ENCODE measurements at places on chromosomes 2 and 18. TPM values are rescaled to one million over a fixed set of nuclear protein-coding genes. Genes with fewer than 3 reads are reported as not detected.

DNA sequence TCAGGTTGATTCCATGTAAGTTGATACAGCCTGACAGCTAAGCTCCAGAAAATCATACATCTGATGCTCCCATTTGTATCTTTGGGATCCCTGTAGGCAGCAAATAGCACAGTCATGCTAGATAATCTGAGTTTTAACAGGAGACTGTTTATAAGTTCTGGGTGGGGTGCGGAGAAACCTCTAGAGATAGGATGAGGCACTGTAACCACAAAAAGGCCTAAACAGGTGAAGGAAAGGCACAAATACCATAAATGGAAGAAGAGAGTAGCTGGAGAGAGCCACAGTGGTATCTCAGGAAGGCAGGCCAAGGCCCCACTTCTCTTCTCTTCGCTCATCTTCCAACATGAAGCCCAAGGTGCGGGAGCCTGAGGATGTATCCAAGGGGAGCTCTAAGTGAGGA lies 18.1 kb upstream of the B4GALT6 start:
- DNase-seq = no peak

DNA sequence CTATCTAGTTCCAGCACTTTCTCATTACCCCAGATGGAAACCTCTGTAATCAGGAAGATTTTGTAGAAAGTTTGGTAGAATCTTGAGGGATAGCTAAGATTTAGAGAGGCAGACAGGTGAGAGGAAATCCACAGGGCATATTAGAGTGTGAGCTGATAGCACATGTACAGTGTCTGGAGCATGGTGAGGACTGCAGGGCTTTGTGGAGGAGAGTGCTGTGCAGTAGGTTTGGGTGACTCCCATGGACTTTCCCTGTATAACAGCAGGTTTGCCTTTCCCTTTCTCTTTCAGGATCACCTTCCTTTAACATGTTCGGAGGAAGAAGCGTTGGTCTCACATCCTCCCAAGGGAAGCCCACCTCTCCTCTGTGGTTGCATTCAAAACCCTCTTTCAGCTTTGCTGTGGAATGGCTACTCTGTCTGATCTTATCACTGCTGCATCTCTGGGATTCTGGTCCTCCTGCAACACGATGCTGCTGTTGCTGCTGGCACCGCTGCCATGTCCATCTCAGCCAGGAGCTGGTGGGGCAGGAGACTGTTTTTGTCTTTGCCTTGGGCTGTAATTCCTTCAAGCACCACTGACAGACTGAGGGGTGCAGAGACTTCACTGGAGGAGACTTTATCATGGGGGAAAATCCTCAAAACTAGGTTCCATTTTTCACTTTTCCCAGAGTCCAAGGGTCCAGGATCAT lies 7.8 kb upstream of the KIF5C start:
- no peak for DNase-seq

GRCh38 chr2:60707750-60708371 lies 48.2 kb upstream of the PAPOLG start:
- no peak for DNase-seq

- no peak for DNase-seq
These were observed 42.9 kb upstream of the EPG5 start for GRCh38 chr18:46010050-46010449.

- DNase-seq = no peak
These were observed 301.1 kb downstream of the ERBB4 start for GRCh38 chr2:212237350-212238095.

DNA sequence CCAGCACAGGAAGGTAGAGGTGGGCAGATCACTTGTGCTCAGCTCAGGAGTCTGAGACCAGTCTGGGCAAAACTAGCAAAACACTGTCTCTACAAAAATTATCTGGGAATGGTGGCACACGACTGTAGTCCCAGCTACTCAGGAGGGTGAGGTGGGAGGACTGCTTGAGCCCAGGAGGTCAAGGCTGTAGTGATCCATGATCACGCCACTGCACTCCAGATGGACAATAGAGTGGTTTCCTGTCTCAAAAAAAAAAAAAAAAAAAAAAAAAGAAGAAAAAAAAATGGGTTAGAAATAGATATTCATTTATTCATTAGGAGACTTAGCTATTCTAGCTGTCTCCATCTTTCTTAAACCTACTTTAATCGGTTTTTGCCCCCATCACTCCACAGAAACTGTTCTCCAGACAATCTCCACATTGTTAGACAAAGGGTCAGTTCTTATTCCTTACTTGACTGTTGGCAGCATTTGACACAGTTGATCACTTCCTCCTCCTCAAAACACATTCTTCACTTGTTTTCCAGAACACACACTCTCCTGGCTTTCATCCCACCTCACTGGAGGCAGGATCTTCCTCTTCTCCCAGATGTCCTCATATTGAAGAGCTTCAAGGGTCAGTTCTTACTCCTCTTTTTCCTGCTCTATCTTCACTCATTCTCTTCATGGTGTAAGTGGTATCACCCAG lies 103.1 kb downstream of the DTNB start:
- no peak for DNase-seq

DNA sequence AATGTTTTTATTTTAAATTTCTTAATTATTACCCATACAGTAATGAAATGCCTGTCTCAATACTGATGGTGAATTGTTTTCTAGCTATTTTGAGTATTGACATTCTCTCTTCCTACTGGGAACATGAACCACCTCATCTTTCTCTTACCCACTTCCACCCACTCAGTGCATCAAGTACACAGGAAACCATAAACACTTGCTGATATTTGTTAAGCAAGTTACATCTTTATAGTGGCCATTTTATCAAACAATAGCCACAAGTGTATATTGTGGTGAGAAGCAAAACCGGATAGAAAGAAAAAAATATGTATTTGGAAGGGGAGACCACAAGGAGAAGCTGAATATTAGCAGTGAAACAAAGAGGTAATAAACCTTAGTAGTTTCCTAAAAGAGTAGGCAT lies 368.1 kb upstream of the HNRNPA3 start:
- no peak for DNase-seq

DNA sequence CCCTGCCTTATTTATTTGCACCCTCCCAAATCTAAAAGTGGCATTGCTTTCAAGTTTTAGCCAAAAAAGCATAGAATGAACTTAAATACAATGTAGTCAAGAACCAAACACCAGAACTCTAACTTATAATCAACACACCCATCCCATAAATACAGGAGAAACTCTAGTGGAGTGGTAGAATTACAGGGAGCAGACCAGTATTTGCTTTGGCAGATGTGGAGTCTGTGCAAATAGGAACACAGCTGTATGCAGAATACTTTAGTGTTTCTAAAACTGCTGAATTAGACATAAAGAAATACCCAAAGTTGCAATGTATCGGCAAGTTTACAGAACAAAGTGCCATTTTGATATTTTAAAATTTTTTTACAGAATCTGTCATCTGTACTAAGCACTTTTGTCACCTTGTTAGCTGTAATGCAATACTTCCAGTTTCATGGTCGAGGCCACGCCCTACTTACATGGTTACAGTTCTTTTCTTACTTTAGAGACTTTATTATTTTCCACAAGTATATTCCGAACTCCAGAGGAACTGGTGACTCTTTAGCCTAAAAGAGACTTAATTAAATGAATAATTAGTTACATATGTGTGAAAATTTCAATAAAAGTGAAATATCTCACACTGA lies 23.7 kb upstream of the COL5A2 start:
- no peak for DNase-seq

DNA sequence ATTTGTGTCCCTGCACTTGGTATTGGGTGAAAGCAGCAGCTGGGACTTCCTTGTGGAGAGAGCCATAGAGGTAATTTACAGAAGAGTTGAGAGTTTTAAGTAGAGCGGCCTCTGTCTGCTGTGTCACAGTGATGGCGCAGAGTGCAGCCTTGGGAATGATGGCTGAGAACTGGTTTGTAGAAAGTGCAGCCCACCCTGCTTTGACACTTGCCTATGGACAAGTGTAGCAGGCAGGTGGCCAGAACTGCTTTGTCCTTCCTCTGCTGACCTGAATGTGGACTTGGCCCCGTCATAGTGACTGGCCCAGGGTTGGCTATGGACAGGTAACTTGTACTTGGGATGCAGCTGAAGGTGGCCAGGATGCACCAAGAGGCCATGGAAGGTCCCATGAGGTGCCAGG lies 6.4 kb upstream of the ANO7 start:
- no peak for DNase-seq

- no peak for DNase-seq
These were observed 976 bp downstream of the TNFAIP6 start for GRCh38 chr2:151358166-151358970.

DNA sequence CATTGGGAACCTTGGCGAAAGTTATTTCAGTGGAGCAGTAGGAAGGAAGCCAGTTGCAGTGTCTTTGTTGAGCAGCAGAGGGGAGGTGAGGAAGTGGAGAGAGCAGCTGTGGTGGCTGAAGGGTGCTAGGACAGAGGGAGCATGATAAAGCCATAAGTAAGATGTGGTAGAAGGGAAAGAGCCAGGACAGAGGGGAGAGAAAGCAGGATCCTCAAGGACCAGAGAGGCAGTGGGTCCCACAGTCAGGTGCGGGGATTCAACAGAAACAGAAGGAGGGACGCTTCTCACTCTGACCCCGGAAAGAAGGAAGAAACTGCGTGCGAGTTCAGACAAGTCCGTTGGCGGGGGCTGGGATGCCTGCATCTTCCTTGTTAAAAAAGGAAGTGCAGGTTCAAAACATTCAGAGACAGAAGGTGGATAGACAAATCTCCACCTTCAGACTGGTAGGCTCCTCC lies at the start of gene CXCR2:
Gene CXCR2, plus strand, starts transcription at position 403 of the 455 bp plus-strand sequence. CDS start 8,774 bp downstream, outside the sequence.
- DNase-seq = peak; percentile 23

The C2orf66 gene
- not detected for total RNA-seq

GRCh38 chr2:96502891-96503636 lies 2.1 kb downstream of the NEURL3 start:
- DNase-seq = peak; percentile 53

The FBXO15 gene
- 0.43 TPM for total RNA-seq

The CNTNAP5 gene
- total RNA-seq = not detected

The EMILIN2 gene
- 6.8 TPM for total RNA-seq

DNA sequence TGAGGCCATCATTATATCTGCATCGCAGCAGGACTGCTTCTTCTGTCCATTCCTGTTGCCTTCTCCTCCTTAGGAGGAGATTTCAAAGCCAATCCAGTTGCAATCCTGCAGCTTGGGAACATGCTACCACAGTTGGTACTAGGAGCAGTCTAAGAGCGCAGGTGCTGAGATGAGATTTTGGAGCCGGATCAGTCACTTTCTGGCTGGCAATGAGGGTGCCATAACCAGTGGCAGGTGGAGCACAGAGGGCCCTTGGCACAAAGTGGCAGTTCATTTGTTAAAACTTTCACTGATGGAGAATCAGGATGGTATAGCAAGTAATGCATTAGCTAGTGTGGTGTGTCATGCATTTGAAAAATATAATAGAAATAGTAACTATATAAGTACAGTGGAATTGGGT lies 173.7 kb upstream of the ATP5MC3 start:
- DNase-seq = no peak

- DNase-seq = no peak
These were observed 38.4 kb downstream of the ADCY3 start for GRCh38 chr2:24881623-24882022.

DNA sequence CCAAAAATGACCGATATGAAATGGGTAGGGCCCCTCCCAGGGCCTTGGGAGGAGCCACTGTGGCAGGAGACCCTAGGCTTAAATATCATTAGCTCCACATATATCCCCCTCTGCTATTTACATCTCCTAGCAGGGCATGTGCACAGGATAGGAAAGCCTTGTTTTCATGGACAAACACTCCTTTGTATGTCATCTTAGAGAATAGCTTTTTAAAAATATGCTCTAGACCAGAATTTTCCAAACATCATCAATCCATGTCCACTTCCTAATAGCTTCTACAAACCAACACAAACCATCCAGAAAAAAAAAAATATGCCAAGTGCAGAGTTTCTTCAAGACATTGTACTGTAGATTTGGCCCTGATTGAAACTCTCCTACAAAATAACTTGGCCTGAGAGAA lies 10.8 kb downstream of the DAPL1 start:
- DNase-seq = no peak

The ATP6V1B1 gene
- total RNA-seq = not detected

DNA sequence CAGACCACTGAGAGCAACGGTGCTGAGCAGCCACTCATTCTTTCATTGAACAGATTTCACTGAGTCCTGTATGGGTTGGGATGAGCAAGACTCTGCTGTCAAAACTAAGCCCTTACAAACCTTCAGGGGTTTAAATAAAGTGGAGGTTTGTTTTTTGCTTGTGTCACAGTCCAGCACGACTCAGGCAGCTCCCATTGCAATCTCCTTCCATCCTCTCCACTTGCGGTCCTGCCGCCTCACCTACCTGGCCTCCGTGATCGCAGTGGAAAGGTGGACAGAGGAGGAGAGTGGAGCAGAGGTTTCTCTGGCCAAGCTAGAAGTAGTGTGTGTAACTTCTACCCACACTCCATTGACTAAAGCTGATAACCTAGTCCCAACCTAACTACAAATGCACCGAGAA lies 332.2 kb downstream of the ZNF516 start:
- no peak for DNase-seq

- DNase-seq = no peak
These were observed 64.8 kb upstream of the RBM44 start for GRCh38 chr2:237733677-237734300.

The CRACDL gene
- 4.7 TPM for total RNA-seq

GRCh38 chr2:239886781-239887180 lies 138.4 kb downstream of the NDUFA10 start:
- no peak for DNase-seq

DNA sequence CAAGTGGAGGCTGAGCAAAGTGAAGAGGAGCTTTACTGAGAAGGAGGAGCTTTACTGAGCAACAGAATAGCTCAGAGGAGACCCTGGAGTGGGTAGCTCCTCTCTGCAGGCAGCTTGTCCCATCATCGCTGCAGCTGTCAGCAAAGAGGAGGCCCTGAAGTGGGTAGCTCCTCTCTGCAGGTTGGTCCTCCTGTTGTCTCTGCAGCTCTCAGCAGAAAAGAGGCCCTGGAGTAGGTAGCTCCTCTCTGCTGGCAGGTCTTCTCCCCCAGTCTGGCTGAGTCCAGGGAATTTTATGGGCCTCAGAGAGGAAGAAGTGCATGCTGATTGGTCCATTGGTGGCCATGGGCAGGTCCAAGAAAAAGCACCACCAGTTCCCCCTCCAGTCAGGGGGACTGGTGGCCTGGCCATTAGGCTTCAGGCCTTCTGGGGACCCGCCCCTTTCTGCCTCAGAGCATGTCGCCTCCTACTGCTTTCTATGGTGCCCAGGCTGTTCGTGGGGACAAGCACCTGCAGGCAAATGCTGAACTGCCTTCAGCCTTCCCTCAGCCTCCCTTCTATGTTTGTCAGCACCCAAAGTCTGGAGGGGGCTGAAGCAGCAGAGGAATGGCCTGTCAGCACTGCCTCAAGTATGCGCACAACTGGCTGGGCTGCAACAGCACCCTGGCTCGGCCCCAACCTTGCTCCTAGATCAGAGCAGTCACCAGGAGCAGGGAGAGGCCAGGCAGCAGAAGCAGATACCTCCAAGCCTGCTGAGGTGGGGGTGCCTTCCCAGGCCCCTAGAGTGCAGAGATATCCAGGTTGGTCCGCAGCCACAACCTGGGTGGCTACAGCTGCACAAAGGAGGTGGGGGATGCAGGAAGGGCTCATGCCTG lies 5.9 kb downstream of the ZSCAN30 start:
- DNase-seq = no peak

DNA sequence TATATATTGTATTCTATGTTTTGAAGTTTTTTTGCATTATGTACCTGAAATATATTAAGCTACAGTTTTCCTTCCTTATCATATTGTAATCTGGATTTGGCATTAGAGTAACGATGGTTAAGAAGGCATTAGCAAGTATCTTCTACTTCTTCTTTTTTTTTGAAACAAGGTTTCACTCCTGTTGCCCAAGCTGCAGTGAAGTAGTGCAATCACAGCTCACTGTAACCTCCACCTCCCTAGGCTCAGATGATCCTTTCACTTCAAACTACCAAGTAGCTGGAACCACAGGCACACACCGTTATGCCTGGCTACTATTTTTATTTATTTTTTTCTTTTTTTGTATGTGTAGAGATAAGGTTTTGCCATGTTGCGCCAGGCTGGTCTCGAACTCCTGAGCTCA lies 201.1 kb downstream of the ZNF804A start:
- DNase-seq = no peak

All from right cardiac atrium (tissue), 5 donors.